ENCODE measurements at places on chromosomes 2 and 18.

DNA sequence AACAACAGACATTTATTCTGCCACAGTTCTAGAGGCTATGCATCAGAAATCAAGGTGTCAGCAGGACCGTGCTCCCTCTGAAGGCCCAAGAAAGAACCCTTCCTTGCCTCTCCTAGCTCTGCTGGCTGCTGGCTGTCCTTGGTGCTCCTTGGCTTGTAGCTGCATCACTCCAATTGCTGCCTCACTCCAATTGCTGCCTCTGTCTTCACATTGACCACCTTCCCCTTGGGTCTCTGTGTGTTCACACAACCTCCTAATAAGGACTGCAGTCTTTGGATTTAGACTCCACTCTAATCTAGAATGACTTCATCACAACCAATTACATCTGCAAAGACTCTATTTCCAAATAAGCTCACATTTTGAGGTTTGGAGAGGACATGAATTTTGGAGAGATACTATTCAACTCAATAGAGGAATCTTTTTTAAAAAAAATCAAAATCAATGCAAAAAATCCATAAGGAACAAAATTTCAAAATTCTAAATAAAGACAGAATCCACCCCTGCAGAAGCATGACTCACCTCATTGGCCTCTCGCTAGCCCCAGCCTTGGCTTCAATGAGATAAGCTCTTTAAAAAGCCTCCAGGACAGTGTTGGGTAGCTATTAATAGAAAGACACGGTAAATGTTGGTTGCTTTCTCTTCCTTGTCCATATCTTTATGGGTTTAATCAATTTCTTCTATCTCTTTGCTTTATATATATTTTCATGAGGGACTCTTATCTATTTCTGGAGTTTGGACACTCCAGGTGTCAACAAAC lies 267.6 kb upstream of the MGAT5 start:
- DNase-seq, result no peak

GRCh38 chr18:3062798-3063680 lies 50.1 kb upstream of the LPIN2 start:
- no peak for DNase-seq

DNA sequence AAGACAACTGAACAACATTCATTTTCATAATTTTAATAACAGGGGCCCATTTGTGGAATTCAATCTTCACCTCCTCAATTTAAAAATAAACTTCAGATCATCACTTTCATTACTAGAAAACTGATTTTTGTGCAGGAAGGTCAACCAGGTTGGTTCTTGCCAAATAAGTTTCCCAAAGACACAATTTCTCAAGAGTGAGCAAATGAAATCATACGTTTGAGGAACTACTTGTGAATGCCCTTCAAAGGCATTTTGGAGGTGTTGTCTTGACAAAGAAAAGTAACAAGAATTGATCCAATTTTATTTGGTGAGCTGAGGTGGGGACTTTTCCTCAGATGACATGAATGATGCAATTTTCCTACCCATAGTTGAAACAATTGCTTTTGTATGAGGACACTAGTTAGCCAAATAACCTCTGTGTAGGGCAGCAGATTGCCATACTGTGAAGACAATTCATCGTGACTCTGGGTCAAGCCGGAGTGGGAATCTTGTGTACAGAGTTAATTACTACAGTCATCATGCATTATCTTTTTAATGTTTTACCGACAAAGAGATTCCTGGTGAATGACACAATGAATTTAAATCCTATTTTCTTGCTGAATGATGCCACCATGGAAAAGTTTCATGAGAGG lies 121.8 kb downstream of the TGFA start:
- DNase-seq, result peak; percentile 63

- no peak for DNase-seq
These were observed 90.6 kb downstream of the USP34 start for GRCh38 chr2:61380056-61380881.

DNA sequence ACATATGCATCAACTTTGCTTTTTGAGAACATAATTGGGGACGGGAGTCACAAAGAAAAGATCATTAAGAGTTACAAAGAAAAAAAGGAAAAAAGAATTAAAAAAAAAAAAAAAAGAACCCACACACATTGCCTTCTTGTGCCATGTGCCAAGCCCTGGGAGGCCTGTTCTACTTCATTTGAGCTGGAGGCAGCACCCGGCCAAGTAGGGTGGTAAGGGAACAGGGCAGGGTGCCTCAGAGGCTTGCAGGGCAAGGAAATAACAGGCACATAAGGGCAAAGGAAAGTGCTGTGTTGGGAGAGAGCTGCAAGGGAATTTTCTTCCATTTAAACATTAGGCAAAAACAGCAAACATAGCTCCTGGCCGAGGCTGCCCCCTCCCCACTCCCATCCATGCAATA lies 418.0 kb downstream of the TMEM182 start:
- peak; percentile 84 for DNase-seq

- no peak for DNase-seq
These were observed 77.7 kb downstream of the RHOB start for GRCh38 chr2:20524412-20525040.
